ENCODE measurements at places on chromosomes 12 and 14.

DNA sequence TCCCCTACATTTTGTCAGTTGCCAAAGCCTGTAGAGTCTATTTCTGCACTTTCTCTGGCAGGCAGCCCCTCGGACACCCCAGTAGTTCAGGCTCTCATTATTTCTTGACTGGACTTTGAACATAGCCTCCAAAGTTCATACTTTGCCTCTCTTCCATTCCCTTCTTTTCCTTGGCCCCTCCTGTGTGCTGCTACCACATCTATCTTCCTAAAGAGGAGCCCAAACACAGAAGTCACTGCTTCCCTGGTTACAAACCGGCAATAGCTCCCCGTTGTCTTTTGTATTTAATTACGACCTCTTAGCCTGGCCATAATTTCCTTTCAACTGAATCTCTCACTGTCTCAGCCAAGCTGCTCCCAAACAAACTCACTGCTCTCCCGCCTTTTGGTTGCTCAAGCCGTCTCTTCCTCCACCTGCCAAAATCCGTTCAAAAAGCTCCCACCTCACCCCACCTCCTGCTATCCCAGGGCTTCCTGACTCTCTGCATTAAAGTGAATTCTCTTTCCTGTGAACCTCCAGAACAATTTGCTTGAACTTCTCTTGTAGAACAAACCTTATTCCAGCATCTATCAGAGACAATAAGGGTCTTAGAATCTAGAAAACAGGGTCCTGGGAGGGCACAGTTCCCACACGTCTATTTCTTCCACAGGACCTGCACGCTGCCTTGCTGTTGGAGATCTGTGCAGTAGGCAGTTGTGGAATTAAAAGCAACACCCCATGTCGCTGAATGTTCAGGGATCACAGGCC lies 46.9 kb downstream of the PRMT8 start:
- DNase-seq: no peak

GRCh38 chr12:66500841-66501240 lies 178.0 kb downstream of the GRIP1 start:
- DNase-seq: no peak

DNA sequence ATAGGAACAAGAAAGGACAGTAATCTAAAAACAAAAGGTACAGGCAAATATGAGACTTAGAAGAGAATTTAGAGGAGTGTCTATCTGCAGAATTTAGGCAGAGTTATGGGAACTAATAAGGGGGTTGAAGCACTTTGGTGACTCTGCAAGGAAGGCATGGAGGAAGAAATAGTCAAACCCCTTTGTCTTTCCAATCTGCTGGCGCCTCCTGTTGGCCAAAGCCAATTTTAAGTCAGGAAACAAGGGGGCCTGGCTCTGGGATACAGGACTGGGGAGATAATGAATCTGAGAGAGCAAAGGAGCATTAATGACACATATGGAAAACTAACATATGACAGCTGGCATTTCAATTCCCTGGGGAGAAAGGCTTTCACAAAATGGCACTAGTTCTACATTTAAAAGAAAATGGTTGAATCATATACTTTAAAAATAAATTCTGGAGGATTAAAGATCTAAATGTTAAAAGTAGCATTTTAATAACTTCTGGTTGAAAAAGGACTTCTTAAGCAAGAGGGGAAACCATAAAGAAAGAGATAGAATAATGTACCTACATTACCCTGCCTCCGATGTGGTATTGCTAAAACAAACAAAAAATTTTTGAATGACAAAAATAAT lies 48.5 kb upstream of the CSRP2 start:
- DNase-seq: peak; percentile 44

- DNase-seq: no peak
Measured at GRCh38 chr12:72173974-72174373, 98.2 kb upstream of the TRHDE start.

GRCh38 chr12:6478416-6478815 lies 7.9 kb upstream of the VAMP1 start:
- peak; percentile 73 for DNase-seq

- DNase-seq: no peak
Measured at GRCh38 chr14:104544362-104544961, 35.1 kb upstream of the C14orf180 start.

DNA sequence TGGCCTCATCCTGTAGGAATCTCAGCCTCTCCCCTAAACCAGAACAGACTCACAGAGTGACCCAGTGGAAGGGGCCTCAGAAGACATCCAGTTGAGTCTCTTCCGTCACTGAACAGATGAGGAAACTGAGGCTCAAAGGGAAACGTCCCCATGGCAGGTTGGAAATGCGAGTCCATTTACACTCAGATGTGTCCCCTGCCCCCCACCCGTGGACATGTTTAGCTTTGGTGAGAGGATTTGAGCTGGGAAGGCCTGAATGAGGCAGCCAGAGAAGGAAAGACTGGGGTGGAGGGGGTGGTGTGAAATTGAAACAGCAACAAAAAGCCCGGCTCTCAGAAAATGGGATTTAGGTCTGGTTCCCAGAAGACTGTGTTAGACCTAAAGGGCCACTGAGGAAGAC lies 1.7 kb downstream of the FAIM2 start:
- DNase-seq: no peak

DNA sequence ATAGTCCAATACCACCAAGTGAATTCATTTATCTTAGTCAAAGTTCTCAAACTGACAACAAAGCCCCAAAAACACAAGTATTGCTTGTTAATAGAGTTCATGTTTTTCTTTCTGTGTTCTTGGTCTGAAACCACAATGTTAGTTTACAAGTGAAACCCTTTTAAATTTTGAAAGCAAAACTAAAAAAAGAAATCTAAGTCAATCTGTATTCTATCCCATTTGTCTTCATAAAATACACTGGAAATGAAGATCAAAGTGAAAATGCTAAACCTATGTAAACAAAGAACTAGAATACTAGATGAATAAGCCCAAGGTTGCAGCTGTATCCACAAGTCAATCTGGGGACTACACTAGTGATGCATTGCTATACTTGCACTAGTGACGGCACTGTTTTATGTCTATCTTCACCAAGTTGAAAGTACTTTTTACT lies 10.4 kb downstream of the MAP4K5 start:
- DNase-seq: no peak

DNA sequence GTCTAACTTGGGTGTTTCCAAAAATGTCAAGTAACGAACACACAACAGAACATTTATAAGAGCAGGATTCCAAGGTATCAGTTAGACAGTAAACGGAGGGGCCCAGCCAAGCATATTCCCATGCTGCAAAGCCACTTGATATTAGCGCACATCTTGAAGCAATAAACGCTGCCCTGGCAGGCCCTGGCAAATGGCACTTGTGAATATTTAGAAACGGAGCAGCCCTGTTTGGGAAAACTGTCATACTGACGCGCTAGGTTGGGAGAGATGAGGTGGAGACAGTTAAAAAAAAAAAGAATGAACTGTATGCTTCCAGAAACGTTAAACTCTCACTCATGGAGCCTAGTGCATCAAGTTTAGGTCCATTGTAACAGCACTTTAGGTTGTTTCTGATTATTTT lies 9.3 kb downstream of the DGLUCY start:
- DNase-seq: no peak

GRCh38 chr14:28671425-28671824 lies 95.2 kb upstream of the FOXG1 start:
- DNase-seq: peak; percentile 38

DNA sequence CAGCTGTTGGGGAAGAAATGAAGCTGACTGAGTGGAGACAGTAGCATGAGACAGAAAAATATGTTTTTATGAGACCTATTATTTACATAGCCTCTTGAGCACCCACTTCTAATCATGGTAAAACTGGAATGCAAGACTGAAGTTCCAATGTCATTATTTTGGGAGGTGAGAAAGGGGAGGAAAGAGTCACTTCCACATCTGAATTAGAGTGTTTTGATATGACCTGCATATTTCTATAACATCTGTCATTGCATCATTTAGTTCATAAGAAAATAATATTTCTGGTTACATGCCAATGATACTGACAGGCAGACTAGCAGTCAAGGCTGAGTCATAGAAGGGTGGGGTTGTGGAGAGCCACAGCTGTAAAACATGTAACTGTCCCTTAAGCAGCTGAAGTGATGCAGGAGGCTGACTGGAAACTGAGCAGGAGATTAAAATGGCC lies 26.7 kb downstream of the NTN4 start:
- DNase-seq: peak; percentile 75

DNA sequence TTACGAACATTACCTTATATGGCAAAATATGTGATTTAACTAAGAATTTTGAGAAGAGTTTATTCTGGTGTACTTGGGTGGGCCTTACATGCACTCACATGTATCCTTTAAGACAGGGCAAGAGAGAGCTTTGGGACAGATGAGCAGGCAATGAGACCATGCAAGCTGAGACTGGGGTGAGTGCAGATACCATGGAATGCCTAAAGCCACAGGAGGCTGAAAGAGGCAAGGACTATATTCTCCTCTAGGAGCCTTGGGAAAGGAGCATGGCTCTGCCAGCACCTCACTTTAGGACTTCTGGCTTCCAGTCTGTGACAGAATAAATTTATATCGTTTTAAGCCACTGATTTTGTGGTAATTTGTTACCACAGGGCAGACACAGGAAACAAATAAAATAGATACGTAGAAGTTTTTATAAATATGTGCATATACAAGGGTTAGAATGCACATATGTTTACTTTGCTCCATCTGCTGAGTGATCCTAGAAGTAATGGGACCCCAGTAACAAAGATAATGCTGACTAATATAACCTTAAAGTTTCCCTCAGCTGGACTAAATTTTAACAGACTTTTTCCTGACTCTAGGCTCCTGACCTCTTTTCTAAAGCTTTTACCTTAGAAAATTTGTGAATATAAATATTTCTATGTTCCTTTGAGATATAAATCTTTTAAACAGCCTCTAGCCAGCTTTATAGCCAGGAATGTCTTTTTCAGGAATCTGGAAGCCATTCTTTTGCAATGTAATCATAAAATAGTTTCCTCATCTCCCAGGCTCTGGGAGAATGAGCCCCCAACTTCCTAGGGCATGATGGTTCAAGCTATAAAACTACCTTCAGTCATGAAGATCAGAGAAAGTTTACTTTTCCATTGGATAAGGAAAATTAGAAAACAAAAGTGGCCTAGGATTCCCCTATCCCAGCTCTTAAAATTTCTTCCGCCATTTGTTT lies 216.8 kb downstream of the PPFIA2 start:
- DNase-seq: peak; percentile 35

DNA sequence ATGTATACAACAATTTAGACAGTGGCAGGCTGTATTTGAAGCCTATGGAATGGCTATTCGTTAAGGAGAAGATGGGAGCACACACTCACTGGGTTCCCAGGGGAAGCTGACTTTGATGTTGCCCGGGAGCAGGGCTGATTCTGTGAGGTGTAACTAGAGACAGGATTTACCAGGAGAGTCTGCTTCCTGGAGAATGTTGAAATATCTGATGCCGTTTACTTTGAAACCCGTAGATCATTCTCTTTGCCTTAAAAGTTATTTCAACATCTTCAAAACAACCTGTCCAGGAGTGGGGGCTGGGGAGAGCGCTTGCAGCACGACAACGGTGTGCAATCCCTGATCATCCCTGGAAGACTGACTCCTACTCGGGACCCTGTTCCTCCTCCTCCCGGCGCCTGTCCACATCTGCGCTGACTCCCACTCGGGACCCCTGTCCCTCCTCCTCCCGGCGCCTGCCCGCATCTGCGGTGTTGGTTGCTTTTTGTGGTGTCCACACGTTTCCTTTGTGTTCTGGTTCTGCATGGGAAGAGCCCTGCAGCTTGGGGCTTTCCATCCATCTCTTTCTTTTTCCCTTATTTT lies 72.6 kb downstream of the AACS start:
- no peak for DNase-seq

DNA sequence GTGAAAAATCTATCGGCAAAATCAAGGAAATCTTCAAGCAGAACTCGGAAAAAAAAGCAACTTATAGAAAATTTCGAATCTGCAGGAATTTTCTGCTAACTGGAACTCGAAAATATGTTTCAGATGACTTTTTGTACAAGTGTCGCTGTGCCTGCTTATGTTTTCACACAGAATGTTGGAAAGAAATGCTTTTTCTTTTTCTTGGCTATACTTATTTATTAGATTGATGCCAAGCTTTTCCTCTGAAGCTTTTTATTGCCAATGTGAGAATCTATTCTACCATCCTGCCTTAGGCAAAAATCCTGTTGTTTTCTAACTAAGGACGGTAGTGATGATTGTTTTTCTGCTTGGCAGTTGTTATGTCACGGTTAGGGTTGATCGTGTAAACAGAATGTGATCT lies 65.8 kb downstream of the TRHDE start:
- no peak for DNase-seq

DNA sequence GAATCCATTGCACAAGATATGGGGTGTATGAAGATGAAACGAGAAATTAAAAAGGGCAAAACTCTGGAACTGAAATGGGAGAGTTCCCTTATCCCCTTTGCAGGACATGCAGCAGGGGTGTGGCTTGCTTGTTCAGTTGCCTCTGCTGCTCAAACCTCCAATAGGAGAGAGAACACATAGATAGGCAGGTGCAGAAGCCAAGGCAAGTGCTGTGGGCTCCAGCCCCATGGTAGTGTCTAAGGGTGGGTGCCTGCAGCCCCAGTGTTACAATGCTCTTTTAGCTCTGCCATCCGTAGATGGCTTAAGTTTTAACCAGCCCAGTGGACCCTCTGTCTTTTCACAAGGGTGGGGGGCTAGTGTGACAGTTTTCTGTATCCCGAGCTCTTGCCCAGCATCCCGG lies 69.7 kb downstream of the CMAS start:
- DNase-seq: no peak

GRCh38 chr14:26599291-26599690 lies 1.5 kb upstream of the NOVA1 start:
- no peak for DNase-seq

GRCh38 chr12:115750340-115750739 lies 527.2 kb downstream of the MED13L start:
- DNase-seq: no peak

DNA sequence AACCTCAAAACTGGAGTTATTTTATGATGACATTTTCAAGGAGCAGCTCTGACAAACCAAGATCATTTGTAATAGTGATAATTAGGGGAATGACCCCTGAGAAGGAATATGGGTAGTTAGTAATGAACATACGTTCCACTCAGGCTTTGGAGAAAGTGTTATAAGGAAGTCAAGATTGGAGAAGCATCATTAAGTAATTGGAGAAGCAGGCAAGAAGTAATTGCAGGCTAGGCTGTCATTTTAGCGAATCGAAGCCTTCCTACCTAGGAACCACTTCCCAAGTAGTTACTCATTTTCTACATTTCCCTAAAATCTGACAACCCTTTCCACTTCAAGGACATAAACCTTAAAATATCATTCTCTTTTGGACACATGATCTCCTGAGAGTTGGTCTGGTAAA lies 1.2 kb downstream of the EDDM3B start:
- DNase-seq: no peak

DNA sequence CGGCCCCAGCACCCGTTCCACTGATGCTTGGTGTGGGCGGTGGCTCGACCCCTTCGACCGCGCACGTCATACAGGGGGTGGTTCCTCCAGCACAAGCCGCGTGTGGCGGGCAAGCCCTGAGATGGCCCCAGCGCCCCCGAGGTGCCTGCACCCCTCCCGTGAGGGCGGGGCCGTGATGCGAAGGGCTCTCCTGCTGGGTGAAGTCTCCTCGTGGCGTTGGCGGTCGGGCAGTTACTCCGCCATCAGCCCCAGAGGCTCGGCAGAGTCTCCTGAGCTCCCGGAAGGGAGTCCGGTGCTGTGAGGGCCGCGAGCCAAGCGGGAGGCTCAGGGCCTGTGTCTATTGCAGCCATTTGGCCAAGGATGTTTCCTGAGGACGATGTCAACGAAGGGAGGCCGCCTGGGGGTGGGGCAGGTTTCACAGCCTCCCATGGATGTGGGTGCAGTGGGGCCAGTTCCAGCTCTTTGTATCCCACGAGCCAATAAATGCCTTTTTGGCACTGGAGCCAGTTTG lies 78.1 kb upstream of the GALNT9 start:
- DNase-seq: no peak
